ENCODE measurements at places on chromosomes 7 and 10.
A peak's percentile ranks its signal among the peaks of the same experiment; 100 is the strongest.

- DNase-seq = no peak
These were observed 320.5 kb downstream of the BBS9 start for GRCh38 chr7:33449847-33450246.

- DNase-seq = no peak
These were observed at the start of gene IGF2BP3 for GRCh38 chr7:23470330-23471105. Gene IGF2BP3, minus strand, starts transcription at chr7:23470491. Its CDS starts 381 bp downstream, at chr7:23470110.

DNA sequence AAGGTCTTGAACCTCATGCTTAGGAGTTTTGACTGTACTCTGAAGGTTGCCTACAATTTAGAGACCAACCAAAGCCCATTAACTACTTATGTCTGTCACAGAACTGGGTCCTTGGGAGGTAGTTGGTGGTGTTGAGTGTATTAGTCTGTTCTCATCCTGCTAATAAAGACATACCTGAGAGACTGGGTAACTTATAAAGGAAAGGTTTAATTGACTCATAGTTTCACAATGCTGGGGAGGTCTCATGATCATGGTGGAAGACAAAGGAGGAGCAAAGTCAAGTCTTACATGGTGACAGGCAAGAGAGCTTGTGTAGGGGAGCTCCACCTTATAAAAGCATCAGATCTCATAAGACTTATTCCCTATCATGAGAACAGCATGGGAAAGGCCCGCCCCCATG, 319.6 kb upstream of the ZMIZ1 start:
- no peak for DNase-seq

DNA sequence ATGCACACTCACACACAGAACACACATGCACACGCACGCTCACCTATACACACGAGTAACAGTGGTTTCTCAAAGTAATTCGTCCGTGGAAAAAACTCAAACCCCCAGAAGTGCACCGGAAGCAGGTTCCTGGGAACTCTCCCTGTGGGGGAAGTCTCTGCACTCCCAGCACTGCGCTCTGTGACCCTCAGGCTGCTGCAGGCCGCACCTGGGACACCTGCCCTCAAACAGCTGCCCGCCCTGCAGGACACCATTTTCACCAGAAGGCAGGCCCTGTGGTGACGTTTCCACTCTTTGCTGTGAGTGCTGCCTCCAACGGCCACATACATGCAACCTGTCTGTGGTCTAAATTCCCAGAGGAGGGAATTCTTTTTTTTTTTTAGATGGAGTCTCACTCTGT, 21.3 kb downstream of the YKT6 start:
- DNase-seq = no peak

DNA sequence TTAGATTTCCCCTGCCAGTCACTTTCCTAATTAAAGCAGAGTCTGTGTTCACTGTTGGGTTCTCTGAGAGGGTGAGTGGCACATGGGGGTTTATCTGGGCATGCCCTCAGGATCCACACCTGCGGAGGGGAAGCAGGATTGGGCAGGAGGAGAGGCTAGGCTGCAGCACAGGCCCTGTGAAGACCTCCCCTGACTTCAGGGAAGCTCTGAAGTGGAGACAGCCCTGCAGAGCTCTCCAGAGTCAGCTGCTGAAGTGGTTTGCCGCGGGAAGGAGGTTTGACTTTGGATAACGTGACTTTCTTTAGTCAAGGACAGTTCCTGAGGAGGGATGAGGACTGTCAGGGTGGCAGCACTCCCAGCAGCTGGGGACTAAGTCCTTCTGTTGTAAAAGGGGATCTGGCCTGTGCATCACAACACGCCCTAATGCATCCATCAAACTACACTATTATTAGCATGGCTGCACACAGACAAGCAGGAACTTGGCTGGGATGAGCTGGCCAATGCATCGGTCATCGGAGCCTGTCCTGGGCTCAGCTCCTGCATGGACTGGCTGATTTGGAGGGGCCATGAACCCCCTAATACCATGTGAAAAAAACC, 50.9 kb upstream of the LEP start:
- no peak for DNase-seq

DNA sequence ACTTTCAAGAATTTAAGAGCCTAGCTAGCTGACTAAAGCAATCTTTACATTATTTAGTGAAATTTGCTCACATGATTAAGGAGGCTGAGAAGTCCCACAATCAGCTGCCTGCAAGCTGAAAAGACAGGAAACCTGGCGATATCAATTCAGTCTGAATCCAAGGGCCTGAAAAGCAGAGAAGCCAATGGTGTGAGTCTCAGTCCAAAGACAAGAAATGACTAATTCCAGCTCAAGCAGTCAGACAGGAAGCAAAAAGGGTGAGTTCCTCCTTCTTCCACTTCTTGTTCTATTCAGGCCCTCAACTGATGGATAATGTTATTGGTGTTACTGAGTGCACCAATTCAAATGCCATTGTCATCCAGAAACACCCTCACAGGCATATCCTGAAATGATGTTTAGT, 1231.6 kb upstream of the CELF2 start:
- no peak for DNase-seq

DNA sequence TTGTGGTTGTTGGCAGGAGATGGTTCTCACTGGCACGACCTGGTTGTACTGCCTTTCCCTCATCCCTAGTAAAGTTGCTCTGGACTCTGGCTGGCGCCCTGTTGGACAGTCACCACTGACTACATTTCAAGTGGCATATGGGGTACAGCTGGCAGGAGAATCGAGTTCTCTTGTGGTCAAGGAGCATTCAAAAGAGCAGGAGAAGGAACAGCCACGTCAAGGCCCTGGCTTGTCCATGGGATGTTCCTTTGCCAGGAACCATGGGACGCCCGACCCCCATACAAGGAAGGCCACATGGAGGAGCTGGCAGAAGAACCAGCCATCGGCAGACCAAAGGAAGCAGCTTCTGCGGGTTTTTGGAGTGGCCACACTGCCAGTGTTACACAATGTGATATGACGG, 87.0 kb upstream of the SLC25A13 start:
- DNase-seq = no peak

DNA sequence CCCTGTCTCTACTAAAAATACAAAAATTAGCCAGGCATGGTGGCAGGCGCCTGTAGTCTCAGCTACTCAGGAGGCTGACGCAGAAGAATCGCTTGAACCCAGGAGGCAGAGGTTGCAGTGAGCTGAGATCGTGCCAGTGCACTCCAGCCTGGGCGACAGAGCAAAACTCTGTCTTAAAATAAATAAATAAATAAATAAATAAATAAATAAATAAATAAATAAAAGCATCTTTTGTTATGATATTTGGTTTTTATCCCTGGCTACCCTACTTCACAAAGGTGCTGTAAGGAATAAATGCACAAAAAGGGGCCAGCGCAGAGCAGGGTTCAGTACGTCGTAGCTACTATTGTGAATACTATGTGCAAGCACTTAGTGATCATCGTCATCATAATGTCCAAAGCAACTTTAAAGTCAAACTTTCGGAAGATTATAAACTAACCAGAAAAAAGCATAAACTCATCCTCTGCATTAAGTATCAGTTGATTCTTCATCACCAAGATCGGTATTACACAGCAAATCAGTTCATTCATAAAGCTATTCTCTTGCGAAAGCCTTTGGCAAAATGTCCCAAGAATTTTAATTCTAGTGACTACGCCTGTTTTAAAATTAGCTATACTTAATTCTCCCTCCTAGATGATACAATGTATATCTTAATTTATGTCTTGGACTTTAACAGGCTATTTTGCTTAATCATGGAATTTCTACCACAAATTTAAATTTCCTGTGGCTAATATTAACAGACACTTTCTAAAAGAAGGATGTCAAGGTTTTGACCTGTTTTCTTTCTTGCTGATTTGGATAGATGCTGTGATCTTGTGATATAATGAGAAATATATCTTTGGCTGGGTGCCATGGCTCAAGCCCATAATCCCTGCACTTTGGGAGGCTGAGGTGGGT, 7.6 kb upstream of the NFE2L3 start:
- DNase-seq = no peak

DNA sequence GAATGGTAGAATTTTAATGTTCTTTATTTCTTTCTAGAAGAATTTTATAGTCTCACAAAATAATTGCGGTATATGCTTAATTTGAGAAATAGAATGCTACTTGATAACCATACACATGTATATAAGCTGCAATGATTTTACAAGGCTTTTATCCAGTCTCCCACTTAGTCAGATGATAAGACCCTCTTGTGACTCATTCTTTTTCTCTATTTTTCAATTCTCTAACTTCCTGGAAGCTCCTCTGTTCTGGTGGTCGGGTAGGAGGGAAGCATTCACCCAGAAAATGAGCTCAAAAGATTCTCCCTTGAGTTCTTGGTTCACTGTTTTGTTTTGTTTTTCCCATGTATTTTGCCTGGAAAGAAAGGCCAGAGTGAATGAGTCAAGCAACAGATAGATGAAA, 546.6 kb downstream of the INHBA start:
- DNase-seq = no peak

DNA sequence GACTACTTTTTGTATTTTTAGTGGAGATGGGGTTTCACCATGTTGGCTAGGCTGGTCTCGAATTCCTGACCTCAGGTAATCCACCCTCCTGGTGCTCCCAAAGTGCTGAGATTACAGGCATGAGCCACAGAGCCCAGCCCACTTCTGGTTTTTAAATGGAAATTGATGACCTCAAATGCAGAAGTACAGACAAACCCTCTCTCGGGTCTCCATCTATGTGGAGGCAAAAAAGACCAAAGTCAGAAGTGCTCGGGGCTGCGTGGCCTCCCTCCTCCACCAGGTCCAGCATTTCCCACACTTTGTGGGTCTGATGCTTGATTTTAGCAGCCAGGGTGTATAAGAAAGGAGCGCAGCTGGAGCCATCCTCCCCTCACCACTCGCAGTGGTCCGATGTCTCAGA, 187.3 kb upstream of the AUTS2 start:
- DNase-seq = no peak

DNA sequence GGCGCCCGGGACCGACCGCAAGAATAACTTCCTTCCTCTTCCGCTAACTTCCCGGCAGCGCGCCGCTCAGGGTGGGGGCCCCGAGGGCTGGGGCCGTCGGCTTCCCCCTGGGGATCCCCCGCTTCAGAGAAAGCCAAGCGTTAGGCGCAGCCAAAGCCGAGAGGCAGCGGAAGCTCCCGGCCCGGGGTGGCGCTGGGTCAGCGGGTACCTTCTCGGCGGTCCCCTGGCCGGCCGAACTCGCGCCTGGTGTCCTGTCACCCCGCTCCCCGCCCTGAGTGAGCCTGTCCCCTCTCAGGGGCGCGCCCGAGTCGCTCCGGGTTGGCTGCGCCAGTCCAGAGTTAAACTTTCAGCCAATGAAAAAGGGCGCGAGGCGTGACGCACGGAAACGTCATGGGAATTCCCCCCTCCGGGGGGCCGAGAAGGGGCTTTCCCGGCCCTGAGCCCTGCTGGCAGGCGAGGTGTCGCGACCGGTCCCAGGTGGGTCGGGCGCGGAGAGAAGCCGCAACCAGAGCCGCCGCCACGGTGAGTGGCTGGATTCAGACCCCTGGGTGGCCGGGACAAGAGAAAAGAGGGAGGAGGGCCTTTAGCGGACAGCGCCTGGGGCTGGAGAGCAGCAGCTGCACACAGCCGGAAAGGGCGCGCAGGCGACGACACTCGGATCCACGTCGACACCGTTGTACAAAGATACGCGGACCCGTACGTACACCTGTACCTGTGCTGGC, 1.3 kb upstream of the NFKB2 start:
- DNase-seq = peak; percentile 97

DNA sequence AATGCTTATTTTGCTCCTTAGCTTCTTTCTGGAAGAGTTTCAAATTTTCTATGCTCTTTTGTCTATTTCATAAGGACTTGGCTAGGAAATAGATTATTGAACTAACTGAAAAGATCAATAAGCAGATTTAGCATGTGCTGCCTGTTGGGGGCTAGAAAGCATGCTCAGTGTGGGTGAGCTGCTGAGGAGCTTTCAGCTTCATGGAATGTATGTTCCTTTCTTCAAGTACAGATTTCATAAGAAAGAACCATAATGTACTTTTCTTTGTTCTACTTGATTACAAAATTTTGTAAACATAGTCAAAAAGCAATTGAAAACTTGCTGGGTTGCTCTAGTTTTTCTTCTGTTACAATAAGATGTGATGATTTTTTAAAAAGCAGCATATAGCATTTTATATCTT, 73.8 kb downstream of the TAF3 start:
- DNase-seq = no peak

DNA sequence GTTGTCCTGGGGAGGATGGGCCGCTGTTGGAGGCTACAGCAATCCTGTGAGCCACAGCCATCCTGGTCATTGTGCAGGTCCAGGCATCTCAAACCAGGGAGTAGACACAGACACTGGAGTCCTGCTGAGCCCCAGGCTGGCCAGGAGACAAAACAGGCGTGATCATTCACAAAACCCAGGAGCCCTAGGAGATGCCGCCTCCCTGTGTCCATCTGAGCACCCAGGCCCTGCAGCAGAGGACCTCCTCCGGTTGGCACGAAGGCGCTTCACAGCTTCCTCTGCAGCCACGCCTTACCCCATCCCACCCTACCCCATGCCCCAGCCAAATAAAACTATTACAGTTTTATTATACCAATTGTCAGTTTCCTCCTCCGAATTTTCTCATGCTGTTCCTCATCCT, 183.6 kb downstream of the PLXNA4 start:
- DNase-seq = no peak

DNA sequence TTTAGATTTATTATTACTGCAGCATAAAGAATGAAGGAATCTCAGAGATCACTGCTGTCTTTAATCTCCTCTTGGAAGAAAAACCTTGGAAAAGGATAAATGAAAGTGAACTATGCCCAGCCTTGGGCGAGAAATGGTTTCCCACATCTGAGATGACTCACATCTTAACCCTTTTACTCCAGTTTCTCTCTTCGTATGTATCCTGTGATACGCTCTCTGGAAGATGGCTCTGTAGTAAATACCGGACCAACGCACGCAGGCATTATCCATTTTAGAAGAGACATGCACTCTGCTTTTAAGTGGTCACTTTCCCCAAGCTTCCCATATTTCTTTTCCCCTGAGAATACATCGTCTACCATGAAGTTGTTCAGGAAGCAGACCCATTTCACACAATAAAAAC, 207.3 kb upstream of the BMPER start:
- DNase-seq = no peak

DNA sequence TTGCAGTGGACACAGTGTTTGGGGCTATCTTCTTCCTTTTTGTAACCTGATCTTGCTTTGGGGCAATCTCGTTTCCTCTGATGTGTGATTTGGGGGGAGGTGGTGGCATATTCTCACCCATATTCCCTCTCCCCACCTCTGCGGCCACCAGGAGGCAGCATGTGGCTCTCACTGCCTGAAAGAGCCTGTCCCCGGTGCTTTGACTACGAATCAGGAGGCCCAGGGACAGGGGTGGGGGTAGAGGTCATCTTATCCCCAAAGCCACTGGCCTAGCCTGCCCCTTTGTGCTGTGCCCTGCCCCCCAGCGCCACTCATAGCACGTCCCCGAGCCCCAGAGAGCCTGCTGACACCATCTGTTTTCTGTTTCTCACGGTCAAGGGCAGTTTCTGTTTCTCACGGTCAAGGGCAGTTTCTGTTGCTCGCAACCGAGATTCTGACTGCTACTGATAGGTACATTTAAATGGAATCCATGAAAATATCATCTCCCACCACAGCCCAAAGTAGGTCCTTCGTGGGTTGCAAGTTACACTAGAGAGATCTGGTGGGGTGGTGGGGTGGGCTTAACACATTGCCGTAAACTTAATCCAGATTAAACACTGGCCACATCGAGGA, 28.2 kb downstream of the PHYH start:
- DNase-seq = peak; percentile 53

Measured in stimulated activated CD4-positive, alpha-beta T cell treated with anti-CD3 and anti-CD28 coated beads, Interleukin-4, amount 100 ng/mL, for 48 hours (primary cell).